Astrocyte of the cerebellum (primary cell): ENCODE measurements at places on chromosomes 13 and 19.

DNA sequence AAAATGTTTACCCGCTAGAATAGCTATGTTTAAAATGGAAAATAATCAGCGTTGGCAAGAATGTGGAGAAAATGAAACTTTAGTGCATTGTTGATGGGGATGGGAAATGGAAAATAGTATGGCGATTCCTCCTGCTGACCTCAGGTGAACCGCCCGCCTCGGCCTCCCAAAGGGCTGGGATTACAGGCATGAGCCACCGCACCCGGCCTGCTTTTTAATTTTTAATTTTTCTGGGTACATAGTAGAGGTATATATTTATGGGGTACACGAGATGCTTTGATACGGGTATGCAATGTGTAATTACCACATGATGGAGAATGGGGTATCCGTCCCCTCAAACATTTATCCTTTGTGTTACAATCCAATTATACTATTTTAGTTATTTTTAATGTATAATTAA, 7.3 kb upstream of the NLRP8 start:
- DNase-seq = no peak

GRCh38 chr19:39399668-39400050, 7.0 kb upstream of the ZFP36 start:
- DNase-seq = no peak

DNA sequence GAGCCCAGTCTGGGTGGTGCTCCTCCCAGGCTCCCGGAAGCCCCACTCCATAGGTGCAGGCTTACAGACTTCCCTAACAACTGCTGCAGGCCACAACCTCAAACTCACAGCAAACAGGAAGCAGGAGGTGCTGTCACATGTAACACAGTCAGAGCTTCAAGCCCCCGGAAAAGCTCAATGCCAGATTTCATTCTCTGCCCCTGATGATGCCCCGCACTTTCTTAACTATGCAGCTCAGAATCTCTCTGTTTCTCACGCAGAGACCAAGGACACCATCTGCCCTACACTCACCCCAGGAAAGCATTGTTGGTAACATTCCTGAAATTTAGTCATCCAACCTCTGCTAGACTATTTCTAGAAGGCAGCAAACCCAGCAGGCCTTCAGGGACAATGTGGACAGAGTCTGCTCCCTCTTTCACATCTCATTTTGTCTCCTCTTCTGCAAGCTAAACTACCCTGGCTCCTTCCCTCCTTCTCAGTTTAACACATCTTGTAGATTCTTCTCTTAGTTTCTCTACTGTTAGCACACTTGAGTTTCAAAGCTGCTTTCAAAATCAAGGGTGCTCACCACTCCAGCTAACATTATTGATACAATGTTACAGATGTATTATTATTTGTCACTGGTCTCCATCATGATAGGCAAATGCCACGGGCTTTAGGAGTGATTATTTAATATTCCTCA, 162.5 kb downstream of the KCTD12 start:
- peak; percentile 75 for DNase-seq

DNA sequence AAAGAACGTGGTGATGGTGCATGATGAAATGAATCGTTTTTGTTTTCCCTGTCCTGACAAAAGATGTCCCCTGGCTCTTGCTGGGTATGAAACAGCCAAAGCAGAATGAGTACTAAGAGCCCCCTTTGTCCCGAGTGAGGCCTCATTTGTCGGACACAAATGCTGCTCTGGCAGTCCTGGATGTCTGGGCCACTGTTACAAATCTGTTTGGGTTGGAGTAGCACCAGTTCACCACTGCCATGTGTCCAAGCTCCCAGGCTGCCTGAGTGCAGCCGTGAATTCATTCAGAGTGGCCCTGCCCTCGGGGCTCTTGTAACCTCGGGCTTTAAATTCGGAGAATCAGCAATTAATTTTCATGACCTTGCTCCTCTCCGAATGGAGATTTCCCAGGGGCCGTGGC, 182.4 kb downstream of the NUFIP1 start:
- no peak for DNase-seq

GRCh38 chr19:9009431-9009830, 778 bp downstream of the MUC16 start:
- no peak for DNase-seq

DNA sequence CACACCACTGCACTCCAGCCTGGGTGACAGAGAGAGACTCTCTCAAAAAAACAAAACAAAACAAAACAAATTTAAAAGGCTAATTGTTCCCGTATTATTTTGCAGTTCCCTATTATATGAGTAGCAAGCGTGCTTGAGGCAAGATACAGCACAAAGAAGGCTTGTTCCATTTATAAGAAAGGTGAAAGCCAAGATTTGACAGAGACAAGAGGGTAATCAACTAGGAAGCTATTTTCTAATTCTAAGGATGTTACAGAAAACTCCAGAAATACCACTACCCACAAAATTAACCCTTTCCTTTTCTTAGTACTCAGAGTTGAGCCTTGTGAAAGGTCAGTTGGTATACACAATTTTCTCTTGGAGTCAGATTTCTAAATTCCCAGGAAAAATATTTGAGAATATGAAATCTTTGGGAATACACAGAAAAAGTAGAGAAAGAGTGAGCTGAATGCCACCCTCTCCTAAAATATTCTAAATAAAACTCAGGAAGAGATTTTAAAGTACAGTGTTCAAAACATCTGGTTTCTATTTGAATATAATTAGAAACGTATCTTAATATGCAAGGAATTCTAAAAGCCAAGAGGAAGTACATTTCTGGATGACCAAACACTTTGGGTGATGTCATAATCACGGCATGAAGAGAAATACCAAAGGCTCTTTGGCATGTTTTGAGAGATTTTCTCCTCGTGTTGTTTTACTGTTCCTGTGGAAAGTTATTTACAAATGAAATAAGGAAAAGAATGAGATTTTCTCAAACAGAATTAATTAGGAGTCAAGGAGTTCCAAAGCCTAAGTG, 63.0 kb upstream of the FLT1 start:
- DNase-seq = peak; percentile 93

DNA sequence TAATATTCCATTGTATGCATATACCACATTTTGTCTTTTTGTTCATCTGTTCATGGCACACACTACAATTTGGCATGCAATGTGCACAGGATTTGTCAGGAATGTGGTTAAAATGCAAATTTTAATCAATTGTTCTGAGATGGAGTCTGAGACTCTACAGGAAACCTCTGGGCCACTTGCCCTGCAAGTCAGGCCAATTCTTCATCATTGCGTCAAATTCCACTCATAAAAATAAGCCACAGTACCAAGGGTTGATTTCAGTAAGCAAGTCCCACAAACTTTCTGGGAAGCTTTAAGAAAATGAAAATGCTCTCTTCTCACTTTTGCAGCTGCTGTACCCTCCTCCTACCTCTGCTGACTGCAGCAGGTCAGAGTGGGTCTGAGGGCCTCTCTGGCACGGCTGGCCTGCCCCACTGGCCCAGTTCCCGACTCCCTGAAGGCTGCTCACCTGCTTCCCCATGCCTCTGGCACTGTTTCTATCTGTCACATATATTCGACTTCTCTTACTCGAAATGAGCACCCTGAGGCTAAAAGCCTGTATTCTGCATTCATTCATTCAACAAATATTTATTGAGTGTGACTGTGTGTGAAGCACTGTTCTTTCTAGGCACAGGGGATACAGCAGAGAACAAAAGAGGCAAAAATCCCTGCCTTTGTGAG, 83.8 kb upstream of the WASF3 start:
- no peak for DNase-seq
